Esophagus muscularis mucosa (tissue), 4 donors: ENCODE measurements at places on chromosomes 12 and 14. TPM values are rescaled to one million over a fixed set of nuclear protein-coding genes. Genes with fewer than 3 reads are reported as not detected.

GRCh38 chr12:77152623-77153193 lies 87.3 kb upstream of the E2F7 start:
- no peak for DNase-seq

DNA sequence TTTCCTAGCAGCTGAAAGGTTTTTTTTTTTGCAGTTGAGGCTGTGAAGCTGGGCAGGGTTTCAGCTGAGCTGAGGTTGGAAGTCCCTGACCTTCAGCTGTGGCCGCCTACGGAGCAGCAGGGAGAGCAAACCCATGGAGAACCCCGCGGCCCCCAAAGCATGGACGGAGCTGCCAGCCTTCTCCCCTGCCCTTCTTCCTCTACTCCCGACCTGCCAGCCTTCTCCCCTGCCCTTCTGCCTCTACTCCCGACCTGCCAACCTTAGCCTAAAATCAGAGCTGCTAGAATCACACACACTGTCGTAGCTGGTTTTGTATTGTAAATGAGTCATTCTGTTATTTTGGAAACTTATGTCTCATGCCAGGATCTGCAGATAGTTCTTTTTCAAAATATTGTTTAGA lies 74.6 kb downstream of the PPP2R5C start:
- DNase-seq = no peak

The MIP gene
- total RNA-seq = not detected

The IFI27 gene
- total RNA-seq = 137 TPM

- peak; percentile 74 for DNase-seq
Observed at GRCh38 chr14:76262641-76263040, 110.9 kb downstream of the GPATCH2L start.

The KRT73 gene
- total RNA-seq = not detected

DNA sequence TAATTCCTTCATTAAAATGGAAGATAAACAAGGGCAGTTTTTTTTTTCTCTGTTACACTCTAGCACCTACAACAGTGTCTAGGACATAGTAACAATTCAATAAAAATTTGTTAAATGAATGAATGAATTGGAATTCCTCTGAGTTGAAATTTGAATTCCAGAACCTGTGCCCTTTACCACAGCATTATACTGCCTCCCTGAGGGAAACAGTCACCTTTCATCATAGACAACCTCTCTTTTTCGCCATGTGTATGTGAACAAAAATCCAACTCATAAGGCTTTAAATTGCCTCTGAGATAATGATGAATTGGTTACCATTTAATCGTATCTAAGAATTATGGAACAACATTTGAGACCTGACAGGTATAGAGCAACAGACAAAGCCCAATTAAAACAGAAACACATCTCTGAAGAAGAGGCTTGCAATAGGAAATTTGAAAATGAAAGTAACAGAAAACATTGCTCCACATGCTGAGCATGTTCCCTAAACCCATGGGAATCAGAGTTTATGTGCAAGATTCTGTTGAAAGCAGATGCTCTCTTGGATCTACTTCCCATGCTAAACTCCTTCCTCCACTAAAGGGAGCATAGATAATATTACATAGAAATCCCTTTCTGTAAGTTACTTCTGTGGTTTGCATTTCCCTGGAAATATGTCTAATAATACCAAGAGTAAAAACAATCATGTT lies 657.8 kb downstream of the GALC start:
- no peak for DNase-seq

The RBP5 gene
- total RNA-seq = 0.46 TPM

The RND1 gene
- total RNA-seq = 0.29 TPM

DNA sequence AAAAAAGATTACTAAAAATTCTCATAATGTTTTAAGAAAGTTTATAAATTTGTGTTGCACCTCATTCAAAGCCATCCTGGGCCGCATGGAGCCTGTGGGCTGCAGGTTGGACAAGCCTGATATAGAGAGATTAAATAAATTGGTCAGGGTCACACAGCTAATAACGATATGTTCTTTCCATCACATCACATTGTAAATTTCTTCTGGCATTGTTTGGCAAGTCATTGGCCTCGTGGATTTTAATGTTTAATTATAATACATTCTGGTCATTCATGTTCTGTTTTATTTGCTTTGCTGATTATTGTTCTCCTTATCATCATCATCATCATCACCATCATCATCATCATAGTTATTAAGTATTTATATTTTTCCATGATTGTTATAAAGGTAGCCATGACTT lies 157.3 kb downstream of the DIO2 start:
- no peak for DNase-seq

DNA sequence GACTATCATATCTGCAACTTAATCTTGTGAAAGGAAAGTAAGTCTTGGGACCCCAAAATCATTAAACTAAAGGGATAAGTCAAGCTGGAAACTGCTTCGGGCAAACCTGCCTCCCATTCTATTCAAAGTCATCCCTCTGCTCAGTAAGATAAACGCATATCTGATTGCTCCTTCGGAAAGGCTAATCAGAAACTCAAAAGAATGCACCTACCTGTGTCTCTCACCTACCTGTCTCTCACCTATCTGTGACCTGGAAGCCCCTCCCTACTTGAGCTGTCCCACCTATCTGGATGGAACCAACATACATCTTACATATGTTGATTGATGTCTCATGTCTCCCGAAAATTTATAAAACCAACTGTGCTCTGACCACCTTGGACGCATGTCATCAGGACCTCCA lies 19.9 kb downstream of the SEC23A start:
- no peak for DNase-seq

- DNase-seq = no peak
Observed at GRCh38 chr14:33561488-33562175, 389.2 kb downstream of the EGLN3 start.
